ENCODE measurements at places on chromosomes 3 and 15.

- DNase-seq = no peak
Observed at GRCh38 chr3:127662001-127662469, 10.7 kb upstream of the ABTB1 start.

DNA sequence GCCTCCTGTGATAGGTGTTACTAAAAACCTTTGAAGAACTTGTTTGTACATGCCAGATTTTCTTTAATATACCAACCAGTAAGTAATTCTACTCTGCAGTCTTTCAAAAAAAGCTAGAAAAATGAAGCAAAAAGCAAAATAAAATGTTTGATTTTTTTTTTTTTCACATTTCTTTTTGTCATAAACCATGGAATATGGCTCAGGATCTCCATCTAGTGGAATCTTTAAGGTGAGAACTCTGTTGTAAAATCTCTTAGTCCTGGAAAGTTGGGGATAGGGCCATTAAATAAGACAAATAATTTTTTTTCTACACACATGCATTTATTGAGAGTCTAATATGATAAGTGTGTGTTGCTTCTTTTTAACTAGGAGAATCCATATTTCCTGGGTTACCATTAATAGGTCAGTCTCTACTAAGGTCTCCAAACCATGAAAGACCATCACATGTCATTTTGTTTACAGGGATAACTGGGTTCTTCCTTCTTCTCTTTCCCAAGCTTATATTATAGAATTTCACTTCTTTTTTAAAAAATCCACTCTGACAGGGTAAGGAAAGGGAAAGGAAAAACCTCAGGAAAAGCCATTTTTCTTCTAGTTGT, 84.6 kb downstream of the SLC9A9 start:
- no peak for DNase-seq

DNA sequence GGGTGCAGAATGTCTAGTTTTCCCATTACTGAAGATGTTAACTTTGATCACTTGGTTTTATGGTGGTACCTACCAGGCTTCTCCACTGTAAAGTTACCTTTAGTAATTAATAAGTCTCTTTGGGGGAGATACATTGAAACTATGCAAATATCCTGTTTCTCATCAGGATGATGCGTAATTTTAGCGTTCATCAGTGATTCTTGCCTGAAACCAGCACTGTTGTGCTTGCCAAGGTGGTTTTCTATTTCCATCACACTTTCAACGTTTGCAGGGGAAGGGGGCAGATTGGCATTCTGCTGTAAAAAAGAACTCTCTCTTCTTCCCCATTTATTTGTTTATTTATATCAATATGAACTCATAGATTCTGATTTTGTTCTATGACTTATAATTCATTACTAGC, 61.0 kb downstream of the SSR3 start:
- no peak for DNase-seq

DNA sequence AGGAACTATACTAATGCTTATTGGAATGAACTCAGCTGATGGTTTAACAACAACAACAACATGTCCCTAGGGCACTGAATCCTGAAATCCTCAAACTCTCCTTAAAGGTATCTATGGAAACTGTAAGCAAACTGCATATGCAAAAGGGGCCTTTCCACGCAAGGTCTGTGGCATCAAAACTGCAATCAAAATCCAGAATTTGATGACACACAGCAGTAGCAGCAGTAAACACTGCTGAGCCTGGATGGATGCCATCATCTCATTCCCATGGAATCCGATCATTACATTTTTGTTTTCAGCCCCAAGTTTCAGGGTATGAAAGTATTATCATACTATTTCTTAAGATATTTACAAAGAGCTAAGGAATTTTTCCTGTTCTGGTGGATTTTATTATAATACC, 399.7 kb downstream of the VPS13C start:
- no peak for DNase-seq

GRCh38 chr15:43096411-43096810, 9.4 kb downstream of the UBR1 start:
- no peak for DNase-seq

DNA sequence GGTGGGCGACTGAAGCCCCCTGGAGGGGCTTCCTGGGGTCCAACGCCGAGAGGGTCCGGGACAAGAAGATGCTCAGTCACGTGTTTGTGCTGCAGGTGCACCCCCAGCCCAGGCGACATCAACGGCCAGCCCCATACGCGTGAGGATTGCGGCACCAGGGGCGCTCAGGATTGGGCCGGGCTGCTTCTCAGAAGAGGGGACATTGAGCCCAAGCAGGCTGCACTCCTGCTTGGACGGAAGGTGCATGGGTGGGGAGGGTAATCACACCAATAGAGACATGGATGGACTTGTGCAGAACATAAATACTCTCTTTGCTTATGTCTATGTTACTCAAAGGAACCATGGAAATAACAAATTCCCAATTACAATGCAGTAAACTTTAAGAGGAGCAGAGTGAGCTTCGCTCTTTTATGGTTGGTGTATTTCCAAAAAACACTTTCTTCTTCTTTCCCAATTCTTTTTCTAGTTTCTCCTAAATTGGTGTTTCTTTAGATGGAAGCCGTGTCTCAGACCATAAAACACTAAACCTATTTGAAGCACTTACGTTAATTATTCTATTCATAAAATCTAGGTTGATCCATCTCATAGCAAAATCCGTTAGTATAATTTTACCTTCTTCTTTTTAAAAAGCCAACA, 182.7 kb downstream of the GOLGA6L6 start:
- no peak for DNase-seq

DNA sequence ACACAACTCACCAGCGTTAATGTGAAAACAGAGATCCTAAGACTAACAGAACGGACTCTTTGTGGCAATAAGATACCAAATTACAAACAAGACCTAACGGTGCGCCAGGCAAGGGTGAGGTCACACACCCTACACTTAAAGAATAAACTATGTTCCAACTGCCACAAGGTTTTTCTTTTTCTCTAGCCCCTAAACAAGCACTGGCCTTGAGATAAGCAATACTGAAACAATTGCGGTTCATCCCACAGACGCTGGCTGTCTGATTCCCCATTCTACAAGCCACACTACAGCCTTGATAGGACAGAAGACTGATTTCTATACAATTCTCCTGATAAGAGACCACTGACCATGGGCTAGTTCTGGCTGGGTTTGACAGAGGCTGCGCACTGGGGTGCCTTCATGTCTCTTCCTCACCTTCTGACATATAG, 20.5 kb upstream of the LIMD1 start:
- no peak for DNase-seq

DNA sequence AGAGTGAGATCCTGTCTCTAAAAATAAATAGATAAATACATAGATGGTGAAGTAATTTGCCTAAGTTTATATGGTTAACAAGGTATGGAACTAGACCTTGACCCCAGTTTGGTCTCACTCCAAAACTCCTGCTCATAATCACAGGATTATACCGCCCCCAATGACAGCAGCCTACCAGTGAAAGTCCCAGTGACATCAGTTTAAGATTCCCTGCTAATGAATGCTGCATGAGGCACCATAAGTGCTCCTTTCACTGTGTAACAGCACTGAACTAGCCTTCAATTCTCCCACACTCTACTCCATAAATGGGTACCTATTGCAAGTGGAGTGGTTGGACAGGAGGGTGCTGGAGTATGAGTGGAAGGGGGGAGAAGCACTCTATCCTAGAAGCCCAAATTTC, 23.7 kb upstream of the THSD4 start:
- DNase-seq = no peak

Measured in stimulated activated CD8-positive, alpha-beta memory T cell treated with anti-CD3 and anti-CD28 coated beads, Interleukin-15, amount 100 ng/mL, for 4 hours (primary cell).